Activated T-helper 1 cell treated with anti-CD3 and anti-CD28 coated beads, Interleukin-12 subunit alpha, Interleukin-12 subunit beta, Interleukin-2, Interleukin-4 antibody, amounts not matched to agents 30 ng/mL and 10 ng/mL and 1 ng/mL, durations not matched to agents 14 hours and 24 hours and 36 hours (primary cell): ENCODE measurements at places on chromosomes 4 and X. TPM values are rescaled to one million over a fixed set of nuclear protein-coding genes. Genes with fewer than 3 reads are reported as not detected.

DNA sequence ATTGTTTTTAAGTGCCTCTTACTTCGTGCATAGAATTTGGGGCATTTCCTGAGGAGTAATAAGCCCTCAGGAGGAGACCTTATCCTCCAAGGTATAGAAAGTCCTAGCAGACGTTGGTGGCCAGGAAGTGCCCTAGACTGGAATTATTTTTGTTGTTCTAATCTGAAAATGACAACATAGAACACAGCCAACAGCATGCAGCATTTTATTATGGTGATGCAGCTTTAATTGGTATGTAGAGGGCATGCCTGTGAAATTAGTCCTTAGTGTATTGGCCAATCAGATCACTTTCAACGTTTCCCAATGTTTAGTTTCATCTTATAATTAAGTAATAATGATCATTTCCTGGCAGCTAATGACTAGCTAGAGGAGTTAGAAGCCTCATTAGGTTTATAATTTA, 199.2 kb downstream of the SHROOM3 start:
- no peak for DNase-seq

DNA sequence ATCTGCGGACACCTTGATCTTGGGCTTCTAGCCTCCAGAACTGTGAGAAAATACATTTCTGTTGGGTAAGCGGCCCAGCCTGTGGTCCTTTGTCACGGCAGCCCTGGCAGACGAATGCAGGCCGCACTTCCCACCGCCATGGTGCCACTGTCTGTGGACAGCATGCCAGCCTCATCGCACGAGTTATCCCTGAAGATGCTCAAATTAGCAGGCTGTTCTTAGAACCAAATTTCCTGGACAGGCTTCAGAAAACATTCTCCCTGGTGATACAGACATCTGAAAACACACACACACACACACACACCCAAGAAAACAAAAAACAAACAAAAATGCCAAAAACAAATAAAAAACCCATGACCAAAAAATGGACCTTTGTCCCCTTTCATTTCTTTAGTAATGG, 343.5 kb upstream of the GATB start:
- no peak for DNase-seq

DNA sequence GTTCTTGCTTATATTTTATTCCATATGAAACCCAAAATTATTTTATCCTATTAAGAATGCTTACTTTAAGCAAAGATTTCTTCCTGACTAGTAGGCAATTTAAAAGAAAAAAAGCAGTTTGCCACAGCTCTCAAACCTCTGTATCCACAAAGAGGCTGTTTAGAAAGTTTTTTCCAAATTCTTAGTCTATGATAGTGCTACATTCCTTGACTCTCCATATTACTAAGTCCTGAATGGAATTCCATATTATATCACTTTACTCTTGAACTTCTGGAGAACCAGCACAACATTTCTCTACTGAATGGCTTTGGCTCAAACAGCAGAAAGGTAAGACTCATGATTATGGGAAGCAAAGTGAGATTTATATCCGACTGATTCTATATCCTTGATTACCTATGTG, 8.3 kb downstream of the SLC10A6 start:
- no peak for DNase-seq

GRCh38 chr4:10704430-10704810, 19.9 kb upstream of the CLNK start:
- DNase-seq: no peak

DNA sequence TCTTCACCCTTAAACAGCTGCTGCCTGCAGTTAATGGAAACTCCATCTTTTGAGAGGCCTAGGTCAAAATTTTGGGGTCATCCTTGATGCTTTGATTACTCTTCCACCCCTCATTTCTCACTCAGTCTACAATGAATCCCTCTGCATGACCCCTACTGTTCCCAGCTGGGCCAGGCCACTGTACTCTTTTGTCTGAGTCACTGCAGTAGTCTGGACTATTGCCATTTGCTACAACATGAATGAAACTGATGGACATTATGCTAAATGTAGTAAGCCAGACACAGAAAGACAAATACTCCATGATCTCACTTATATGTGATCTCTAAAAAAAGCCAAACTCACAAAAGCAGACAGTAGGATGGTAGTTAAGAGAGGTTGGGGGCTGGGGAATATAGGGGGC, 28.3 kb downstream of the STK32B start:
- no peak for DNase-seq

The TMSB15A gene
- total RNA-seq: not detected in 2 replicates

The ZFP42 gene
- total RNA-seq: 0.08 TPM in 1 of 2 replicates, not detected in the other
